ENCODE measurements at places on chromosomes 11 and 22. TPM values are rescaled to one million over a fixed set of nuclear protein-coding genes. Genes with fewer than 3 reads are reported as not detected.

DNA sequence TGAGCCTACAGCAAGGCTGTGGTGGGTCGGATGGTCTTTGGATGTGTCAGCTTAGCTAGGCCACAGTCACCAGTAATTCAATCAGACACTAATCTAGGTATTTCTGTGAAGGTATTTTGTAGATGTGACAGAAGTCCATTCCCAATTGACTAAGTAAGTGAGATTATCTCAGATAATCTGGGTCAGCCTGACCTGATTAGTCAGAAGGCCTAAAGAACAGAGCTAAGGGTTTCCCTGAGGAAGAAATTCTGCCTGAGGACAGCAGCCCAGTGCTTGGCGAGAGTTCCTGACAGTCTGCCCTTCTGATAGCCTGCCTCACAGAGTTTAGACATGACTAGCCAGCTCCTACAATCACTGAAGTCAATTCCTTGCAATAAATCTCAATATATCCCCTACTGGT is 28.7 kb downstream of the GUCD1 start:
- no peak for DNase-seq

DNA sequence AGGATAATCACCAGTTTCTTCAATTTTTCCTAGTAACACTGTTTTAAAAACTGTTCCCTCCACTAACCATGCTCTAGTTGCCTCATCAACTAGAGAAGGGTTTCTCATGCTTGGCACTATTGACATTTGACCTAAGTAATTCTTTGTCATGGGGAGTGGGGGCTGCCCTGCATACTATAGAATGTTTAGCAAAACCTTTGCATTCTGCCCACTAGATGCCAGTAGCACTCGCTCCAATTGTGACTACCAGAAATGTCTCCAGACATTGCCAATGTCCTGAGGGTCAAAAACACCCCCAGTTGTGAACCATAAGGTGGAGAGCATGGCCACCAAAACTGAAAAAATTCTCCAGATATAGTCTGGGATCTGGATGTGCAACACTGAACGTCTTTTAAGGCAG is 27.6 kb upstream of the BMAL1 start:
- DNase-seq, result no peak

DNA sequence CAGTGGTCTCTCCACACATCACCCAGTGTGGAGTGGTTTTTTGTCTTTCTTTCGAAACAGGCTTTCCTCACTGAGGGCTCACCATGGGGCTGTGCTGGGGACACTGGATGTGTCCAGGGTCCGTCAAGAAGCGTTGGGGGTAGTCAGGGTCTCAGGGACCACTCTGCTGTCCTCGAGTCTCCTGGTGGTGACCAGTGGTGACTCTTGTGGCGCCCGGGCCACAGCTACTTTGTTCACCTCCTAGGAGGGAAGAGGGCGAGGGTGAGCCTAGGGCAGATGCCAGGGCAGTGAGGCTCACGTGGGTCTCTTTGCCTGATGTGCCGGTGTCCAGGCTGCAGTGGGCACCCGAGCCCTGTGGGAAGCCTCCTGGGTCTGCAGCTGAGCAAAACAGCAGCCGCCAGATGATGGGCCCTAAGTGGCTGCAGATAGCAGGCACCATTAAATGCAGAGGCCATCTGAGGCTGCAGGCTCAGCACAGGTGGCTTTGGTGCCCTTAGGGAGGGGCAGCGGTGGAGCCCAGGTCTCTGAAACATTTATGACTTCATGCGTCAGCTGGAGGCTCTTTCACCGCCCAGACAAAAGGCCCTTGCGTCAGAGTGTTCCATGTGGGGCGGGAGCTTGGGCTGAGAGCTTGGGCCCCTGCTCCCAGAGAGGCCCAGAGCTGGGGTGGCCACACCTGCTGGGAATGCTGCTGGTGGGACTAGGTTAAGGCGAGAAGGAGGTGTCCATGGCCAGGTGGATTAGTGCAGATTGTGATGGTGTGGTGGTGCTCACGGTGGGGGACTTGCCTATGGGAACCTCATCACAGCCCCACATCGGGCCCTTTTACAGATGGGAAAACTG is 29.5 kb downstream of the KCNQ1 start:
- peak; percentile 65 for DNase-seq

- DNase-seq, result no peak
Measured at GRCh38 chr11:125088576-125089455, 22.6 kb downstream of the TMEM218 start.

GRCh38 chr22:48644997-48645396 is 1182.7 kb downstream of the BRD1 start:
- no peak for DNase-seq

Gene B3GAT1
- not detected for total RNA-seq

Gene DNAJB7
- total RNA-seq, result not detected
